ENCODE measurements at places on chromosomes 3 and 15.

DNA sequence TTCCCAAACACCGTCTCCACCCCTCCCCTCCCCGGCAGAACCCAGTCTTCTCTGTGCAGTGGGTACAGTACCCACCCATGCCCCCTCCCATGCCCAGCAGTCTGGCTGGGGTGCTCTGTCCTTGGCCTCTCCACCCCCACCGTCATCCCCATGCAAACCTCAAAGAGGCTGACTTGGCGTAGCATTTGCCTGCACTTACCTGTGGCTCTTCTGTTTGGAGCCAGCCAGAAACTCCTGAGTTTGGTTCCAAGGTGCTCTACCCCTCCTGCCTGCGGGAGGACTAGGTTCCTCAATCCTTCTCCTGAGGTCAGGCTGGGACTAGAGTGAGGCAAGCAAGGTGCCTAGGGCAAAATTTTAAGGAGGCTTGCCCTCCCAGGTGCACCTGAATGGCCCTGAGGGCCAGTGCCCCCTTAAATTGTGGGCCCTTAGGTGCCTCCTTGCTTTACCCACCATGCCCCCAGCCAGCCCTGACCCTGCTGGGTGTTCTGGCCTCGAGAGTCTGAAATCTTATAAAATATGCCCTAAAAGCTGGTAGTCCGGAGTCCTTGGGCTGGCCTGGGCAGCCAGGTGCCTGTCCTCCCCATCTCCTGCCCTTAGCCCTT is 47.1 kb upstream of the C15orf39 start:
- no peak for DNase-seq

DNA sequence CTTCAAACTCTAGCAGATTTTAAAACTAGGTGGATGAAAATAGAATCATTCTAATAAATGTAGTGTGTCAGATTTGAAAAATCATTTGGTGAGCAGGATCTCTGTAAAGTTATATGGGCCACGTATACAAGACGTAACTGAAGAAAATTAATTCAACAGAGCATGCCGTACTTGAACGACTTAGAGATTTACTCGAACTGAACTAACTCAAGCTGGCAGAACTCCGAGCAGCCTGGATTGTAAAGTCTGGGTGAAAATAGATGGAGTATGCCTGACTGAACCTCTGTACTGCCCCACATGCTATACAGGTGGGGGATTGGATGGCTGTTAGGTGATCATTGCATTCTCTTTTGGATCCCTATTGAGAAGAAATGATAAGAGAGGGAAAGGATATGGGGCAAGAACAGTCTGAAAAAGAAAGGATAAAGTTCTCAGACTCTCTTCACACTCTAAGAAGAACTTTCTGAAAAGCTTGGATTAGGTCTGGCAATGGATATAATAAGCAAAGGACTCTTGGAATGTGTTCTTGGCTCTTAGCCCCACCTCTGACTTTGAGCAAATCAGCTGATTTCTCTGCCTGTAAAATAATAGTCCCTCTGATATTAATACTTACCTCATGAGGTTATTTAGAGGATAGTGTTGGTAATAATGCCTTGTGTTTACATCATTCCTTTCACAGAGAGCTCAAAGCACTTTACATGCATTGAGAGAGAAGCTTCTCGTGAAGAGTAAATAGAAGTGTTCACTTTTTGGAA is 147.5 kb downstream of the FILIP1L start:
- DNase-seq: peak; percentile 34

GRCh38 chr3:76941376-76941775 is 98.5 kb upstream of the ROBO2 start:
- DNase-seq: no peak

DNA sequence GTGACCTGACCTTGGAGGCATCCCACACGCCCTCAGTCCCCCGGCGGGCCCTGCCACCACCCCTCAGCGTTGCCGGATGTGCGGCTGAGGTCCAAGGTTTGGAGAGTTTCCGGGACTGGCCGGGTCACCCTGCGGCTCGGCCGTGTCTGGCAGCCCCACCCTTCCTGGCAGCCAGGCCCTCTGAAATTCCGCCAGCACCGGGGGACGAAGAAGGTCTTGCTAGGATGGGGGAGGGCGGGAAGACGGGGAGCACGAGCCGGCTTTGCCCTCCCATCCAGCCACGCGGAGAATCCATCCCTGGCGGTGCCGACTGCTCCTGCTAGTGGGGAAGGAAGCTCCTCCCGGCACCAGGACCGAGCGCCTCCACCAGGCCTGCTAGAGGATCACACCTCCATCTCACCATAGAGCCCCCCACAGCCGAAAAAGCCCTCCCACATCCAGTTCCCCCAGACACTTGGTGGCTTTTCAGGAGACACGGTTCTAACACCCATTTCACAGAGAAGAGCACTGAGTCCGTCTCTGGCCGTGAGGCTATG is 81.5 kb downstream of the CPN2 start:
- no peak for DNase-seq

- DNase-seq: no peak
These were observed 44.6 kb upstream of the LRRC58 start for GRCh38 chr3:120393761-120394160.

- DNase-seq: no peak
These were observed 9.1 kb downstream of the NR1D2 start for GRCh38 chr3:23954144-23954543.

GRCh38 chr3:142976621-142977398 is 13.3 kb upstream of the PAQR9 start:
- DNase-seq: peak; percentile 68

DNA sequence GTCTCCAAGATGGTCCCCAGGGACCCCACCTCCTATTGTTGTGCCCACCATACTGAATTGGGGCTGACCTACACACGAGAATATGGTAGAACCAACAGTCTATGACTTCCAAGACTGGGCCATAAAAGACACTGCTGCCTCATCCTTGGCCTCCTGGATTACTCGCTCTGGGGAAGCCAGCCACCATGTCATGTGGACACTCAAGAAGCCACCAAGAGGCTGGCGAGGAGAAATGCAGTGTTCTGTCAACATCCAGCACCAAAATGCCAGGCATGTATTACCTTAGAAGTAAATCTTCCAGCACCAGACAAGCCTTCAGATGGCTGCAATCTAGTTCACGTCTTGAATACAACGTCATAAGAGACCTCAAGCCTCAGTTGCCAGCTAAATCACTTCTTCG is 17.1 kb upstream of the TPM1 start:
- DNase-seq: no peak

DNA sequence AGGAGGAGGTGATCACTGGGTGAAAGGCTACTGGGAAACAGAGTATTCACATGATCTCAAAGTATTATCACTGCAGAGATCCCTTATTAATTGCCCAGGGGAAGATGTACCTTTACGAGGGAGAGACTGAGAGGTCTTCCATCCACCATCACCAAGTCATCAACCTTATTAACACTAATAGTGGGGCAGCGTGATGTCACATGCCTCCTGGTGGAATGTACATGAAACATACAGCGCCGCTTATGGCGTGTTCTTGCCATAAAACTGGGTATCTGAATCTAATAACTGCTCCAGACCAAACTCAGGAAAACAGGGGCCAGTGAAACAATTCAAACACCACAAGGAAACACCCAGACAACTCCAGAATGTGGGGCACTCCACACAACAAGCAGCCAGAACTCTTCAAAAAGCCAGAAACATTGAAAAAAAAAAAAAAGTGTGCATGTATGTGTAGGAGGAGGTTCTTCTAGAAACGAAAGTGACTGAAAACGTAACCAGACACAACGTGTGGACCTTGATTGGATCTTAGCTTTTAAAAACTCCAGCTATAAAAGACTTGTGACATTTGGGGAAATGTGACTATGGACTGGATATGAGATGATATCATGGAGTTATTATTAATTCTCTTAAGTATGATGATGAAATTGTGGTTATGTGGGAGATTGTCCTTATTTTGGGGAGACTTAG is 4.6 kb downstream of the STIMATE start:
- DNase-seq: no peak

DNA sequence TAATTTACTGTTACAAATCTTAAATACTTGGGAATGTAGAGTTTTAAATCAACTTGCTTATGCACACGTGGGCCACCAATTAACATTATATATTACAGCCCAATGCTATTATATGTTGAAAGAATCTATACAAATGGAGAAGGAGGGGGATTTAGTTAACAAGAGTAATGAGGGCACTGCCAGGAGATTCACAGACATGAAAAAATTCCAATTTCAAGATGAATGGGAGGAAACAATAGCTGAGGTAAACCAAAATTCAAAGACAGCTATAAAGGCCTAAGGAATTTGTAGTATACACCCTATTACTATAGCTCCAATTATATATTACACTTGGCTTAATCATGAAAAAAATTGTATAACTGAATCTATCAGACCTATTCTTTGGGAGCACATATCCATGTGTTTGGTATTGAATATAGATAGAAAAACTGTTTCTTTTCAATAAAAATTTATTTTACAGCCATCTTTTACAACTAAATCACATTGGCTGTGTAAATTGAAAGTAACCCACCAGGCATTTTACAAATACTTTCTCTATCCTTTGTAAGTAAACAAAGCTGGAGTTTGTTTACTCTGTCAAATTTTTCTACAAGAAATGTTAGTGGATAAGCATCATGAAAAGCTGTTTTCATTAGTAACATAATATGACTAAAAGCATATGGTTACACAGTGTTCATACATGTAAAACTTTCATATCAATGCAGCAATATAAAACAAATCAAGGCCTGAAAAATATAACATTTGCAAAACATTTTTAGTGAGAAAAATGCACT is 1045.8 kb downstream of the ROBO1 start:
- no peak for DNase-seq

GRCh38 chr15:55681631-55682030 is 61.3 kb downstream of the PRTG start:
- DNase-seq: no peak

DNA sequence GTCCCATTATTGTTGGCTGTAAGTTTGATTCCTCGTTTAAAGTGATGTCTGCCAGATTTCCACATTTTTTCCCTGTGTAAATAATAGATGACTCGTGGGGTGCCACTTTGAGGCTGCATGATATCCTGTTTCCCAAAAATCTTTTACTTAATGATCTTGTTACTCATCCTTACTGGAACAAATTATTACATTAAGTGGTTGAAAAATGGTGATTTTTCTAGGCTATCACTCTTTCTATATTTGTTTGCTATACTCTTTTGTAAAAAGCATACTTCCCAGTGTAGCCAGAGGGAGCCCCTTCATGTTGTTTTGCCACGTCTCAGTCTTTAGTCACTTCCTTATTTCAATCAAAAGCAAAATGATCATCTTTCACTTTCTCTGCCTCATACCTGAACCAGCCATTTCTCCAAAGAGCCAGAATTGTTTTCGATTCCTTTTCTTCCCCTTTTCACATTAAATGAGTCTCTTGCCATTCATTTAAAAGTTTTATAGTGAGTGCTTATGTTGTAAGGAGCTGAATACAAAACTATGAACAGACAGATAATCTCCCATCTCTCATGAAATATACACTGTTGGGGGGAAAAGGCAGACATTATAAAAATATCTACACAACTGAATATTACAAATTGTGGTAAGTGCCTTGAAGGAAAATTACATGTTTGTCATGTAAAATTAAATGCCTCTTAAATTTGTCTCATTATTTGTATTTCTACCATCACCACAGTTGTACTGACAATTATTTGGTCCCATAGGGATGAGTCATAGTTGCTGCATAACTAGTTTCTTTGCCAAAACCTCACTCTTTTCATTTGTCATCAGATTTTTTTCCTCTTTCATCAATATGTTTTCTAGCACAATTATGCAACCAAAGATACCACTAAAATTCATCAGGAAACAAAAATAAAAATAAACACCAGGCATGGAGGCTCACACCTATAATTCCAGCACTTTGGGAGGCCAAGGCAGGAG is 41.5 kb downstream of the ADGRG7 start:
- peak; percentile 63 for DNase-seq

GRCh38 chr3:40387895-40388254 is 891 bp downstream of the ENTPD3 start:
- no peak for DNase-seq

- DNase-seq: no peak
These were observed 1.8 kb upstream of the CCR1 start for GRCh38 chr3:46209746-46210470.

DNA sequence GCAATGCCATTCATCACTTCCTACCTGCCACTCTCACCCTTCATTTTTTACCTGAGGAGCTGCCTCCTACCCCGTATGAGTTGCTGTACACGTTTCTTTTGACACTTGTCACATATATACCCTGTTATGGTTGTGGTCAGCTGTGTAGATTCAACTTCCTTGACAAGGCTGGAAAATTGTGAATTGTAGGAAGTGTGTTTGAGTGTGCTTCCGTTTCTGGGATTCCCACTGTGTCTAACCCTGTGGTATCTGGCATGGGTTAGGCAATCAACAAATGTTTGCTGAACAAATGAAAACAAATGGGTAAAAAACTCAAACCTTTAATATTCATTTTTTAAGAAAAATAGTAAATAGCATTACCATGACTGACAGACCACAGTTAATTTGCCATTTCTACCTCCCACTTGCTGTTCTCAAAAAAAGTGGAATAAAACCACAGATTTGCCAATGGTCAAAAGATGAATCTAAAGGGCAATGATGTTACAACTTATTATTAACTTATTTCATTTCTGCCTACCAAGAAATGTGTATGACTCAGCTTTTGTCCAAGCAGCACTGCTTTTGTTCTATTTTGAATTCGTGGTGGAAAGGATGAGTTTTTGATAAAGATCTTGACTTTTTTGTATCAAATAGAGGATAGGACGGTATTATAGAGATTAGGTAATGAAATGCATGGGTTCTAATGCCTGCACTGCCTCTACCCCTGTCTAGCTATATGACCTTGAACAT is 404.6 kb downstream of the LPP start:
- DNase-seq: no peak

GRCh38 chr15:60424006-60424405 is 26.2 kb upstream of the ANXA2 start:
- no peak for DNase-seq

- DNase-seq: no peak
These were observed 13.4 kb downstream of the MYL3 start for GRCh38 chr3:46849686-46850467.

- DNase-seq: no peak
These were observed 73.9 kb downstream of the BOC start for GRCh38 chr3:113285226-113285625.

DNA sequence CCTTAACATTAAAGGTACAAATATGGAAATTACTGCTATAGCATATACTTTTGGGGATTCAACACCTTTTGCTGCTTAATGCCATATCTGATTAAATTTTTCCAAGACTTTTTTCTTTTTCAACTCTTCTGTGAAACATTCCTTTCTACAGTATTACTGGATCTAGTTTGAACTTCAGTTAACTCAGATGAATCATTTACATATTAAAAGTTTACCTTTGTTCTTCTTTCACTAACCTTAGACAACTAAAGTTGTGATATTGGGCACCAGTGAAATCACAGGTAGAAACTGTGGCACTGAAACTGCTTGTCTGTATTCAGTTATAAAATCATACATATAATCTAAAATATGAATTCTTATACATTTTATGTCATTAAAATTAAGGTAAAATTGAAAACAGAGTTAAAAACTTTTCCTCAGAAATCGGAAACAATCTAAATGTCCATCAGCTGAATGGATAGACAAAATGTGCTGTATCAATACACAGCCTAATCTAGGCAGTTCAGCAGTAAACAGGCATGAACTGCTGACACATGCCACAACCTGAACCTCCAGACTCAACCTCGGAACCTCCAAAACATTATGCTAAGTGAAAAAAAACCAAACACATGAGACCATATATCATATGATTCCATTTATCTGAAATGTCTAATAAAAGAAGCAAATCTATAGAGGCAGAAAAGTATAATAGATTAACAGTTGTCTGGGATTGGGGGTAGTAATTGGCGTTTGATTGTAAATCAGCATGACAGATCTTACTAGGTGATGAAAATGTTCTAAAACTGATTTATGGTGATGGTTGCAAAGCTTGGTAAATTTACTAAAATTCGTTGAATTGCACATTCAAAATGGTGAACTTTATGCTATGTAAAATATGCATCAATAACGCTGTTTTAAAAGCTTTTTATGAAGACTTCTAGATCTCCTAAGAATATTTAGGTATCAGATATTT is 50.0 kb downstream of the PPARG start:
- no peak for DNase-seq

All from fibroblast of skin of left quadriceps (primary cell).